ENCODE measurements at places on chromosomes 5 and 9.

DNA sequence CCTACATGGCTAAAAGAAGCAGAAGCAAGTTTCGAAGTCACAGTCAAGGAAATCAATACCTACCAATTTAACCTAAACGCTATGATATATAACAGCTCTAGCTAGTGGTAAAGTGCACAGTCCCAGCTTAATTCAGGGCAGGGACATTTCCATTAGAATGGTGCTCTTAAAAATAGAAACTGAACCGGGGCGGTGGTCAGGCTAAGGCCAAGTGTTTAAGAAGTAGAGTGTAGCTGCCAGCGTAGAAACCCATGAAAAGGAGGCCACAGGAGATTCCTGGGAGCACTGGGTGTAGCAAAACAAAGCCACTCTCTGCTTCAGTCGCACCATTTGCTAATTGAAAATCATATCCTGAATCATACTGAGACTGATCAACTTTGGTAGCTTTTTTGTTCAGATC lies 28.8 kb downstream of the PPIC start:
- no peak for DNase-seq

DNA sequence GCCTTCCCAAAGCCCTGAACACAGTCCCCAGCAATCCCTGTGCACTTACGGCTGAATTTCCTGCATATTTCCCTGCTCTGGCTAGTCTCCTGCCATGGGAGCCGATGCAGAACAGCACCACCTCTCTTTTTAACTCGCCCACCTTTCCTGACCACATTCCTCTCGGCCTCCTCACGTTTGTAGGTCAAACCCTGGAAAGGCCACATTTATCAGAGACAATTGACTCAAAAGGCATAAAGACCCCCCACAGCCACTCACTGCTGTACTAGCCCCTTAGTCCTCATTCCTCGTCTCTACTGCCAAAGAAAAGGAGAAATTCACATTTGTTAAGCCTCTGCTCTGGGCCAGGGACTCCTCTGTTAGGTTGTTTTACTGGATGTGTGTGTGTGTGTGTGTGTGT lies 43.6 kb downstream of the ENC1 start:
- DNase-seq = no peak

DNA sequence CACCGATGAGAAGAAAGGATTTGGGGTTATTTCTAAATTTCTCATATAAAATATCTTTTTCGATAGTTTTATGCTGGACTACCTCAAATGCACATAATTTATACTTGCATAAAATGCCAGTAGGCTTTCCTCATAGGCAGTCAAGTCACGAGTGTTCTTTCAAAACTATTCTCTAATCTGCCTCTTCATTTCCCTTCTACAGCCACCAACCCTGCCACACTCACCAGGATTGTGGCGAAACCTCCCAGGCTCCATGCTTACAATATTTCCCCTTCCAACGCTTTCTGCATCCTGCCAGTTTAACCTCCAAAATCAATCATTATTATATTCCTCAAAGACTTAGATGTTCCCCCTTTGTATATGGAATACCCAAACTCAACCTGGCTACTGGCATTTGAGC lies 65.4 kb downstream of the FRMD3 start:
- no peak for DNase-seq

DNA sequence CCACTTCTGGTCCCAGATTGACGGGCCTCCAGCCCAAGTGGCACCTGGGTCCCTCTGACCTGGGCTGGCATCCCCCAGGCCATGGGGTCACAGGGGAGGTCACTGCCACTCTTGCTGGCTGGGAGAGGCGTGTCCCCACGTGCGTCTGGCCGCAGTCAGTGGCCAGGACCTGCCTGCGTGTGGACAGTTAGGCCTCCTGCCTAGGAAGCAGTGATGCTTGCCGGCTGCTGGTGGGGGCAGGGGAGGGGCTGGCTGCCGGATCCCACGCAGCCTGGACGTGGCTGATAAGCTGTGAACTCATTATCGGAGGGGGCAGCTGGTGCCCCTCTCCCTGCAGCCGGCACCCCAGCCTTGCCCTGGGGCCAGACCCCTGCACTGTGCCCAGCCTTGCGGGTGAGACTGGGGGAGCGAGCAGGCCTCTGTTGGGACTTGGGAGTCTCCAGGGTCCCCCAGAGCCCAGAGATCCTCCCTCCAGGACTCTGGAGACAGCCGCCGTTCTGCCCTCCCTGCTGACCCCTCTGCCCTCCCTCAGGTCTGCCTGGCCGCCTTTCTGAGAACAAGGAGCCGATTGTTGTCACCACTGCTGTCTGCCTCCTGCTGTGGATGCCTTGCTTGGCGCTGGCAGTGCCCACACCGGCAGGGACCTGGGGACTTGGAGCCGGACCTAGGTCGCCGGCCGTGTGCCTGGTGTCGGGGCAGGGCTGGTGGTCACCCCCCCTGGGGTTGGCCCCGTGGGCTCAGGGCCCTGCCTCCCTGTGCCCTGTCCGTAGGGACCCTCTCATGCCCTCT lies 12.3 kb downstream of the RXRA start:
- no peak for DNase-seq

DNA sequence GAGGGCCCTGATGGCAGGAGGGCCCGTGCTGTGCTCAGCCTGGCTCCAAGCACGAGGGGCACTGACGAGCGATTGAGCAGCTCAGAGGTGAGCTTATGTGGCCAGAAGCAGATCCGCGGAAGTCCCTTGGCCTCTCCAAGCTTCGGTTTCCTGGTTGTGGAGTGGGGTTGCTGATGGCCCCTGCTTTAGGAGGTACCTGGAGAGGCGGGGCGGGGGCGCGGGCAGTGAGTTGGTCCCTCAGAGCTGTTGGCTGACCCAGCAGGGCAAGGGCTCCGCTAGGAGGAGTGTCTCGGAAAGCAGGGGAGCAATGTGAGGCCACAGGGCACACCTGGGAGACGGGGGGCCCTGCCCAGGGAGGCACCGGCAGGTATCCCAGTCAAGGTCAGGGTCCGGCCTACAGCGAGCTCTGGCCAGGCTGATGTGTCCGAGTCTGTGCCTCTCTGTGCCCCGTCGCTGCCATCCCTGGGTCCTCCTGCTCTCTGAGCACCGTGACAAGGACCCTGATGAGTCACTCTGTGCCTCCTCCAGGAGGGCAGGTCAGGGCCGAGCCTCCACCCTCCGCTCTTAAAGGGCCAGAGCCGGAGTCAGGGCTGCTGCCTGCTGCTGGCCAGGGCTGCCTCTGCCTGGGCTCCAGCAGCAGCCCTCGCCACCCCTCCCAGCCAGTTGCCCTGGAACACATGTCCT lies 14.8 kb downstream of the NCS1 start:
- peak; percentile 94 for DNase-seq

- DNase-seq = no peak
Observed at GRCh38 chr9:78970375-78970774, 601.4 kb upstream of the TLE4 start.

- DNase-seq = no peak
Observed at GRCh38 chr9:1919229-1919628, 95.9 kb upstream of the SMARCA2 start.

DNA sequence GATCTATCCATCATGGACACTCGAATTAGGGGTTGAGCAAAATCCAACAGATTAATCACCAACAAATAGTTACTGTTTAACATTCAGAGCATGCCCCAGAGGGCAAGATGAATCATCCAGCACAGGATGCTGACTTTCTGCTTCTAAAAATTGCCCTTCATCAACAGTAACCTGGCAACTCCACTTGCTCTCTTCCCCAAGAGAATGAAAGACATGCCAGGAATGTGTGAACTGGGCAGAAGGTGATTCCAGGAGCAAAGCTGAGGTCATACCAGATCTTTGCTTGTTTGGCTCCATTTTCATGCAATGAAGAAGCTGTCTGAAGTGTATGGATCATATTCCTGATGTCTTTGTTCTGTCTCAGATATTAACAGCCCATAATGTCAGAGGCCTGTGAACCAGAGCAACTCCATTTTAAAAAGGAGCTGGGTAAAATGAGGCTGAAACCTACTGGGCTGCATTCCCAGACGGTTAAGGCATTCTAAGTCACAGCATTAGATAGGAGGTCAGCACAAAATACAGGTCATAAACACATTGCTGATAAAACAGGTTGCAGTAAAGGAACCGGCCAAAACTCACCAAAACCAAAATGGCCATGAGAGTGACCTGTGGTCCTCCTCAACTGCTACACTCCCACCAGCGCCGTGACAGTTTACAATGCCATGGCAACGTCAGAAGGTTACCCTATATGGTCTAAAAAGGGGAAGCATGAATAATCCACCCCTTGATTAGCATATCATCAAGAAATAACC lies 2.5 kb upstream of the ZNF367 start:
- DNase-seq = peak; percentile 83

- DNase-seq = peak; percentile 23
Observed at GRCh38 chr5:57335092-57335660, 147.4 kb downstream of the ACTBL2 start.

GRCh38 chr5:6554812-6555211 lies 78.0 kb downstream of the NSUN2 start:
- no peak for DNase-seq

GRCh38 chr5:59193616-59194319 lies 610.9 kb downstream of the RAB3C start:
- peak; percentile 58 for DNase-seq

DNA sequence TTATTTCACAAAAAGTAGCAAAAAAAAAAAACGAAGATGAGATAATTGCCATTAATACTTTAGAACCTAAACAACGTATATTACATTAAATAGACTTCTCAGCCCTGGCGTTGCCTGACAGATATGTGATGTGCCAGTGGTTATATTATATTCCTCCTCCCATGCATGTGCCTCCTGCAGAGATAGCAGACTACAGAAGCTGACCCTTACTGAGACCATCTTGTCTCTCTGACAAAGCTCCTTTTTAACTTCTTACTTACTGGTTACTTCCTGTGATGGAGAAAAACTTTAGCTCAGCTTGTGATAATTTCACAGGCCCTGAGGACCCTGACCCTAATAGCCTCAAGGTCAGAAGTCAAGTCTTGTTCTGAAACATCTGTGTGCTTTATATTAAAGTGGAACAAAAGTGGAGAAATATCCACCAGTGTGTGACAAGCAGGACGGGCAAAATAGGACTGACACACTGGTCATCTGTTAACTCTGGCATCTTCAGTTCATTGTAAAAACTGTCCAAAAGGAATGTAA lies 80.6 kb upstream of the POU5F2 start:
- DNase-seq = no peak

DNA sequence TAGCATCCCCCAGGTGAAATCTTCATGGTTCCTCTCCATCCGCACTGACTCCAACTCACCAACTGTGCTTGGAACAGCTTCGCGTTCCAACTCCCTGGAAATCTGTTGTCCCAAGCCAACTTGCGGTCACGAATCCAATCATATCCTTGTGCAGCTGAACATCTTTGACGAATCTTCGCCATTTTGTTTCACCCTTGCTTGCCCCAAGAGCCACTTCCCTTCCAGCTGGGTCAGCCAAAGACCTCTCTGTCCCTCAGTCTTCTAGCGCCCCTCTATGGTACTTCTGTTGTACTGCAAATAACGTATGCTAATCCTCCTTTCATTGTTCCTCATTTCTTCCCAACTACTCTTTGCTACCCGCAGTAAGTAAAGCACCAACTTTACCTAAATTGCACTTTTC lies 61.0 kb upstream of the TARS1 start:
- no peak for DNase-seq

DNA sequence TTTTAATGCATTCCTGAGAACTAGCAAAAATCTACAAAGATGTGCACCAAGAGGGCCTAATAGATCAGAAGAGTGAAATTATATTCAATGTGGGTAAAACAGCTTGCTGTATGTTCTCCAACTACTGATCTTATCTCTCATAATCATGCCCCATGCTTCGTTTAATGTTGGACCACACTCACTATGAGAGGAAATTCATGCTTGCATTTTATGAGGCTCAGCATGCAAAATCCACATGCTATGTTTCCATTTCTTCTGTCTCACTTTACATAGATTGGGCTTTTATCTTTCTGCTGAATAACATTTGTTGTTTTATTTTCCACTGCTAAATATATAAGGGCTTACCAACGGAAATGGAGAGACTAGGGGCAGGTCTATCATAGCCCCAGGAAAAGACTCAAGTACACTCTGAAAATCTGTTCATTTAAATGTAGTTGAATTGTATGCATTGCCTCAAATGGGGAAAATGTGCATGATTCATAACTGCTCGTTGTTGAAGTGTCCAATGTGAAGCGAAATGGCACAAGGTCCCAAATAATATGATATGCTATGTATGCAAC lies 474.2 kb downstream of the EFNA5 start:
- no peak for DNase-seq

- DNase-seq = no peak
Observed at GRCh38 chr9:122340161-122340560, 30.7 kb upstream of the PTGS1 start.

DNA sequence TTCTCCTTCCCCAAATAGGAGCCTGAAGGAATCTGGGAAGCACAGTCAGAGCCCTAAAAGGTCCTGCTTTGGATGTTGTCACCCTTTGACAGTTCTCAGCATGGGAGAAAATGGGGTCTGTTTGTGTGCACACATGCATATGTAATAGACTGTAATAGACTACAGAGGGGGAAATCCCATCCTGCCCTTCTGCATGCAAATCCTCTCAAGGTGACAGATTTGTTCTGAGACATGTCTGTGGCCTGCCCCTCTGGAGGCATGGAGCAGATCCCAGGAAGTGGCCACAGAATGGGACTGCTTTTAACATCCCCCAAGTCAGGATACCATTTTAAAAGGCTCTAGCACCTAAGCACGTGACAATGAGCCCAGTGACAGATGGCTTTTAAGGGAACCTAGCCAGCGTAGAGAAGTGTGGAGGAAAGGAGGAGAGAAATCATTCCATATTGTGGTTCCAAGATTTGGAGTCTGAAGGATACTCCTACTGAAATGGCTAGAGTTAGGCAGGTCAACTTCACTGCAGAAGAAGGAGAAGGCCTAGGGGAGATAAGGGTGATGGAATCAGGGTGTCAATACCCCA lies 483.5 kb downstream of the SPOCK1 start:
- DNase-seq = no peak

- no peak for DNase-seq
Observed at GRCh38 chr5:76717222-76718083, 1.5 kb downstream of the F2R start.

GRCh38 chr5:1507961-1508658 lies 15.7 kb downstream of the LPCAT1 start:
- DNase-seq = no peak

GRCh38 chr5:167244583-167244982 lies 1046.9 kb upstream of the WWC1 start:
- peak; percentile 24 for DNase-seq

- DNase-seq = no peak
Observed at GRCh38 chr5:123810746-123811340, 298.9 kb downstream of the CSNK1G3 start.

- no peak for DNase-seq
Observed at GRCh38 chr5:77563475-77563874, 71.4 kb upstream of the WDR41 start.

DNA sequence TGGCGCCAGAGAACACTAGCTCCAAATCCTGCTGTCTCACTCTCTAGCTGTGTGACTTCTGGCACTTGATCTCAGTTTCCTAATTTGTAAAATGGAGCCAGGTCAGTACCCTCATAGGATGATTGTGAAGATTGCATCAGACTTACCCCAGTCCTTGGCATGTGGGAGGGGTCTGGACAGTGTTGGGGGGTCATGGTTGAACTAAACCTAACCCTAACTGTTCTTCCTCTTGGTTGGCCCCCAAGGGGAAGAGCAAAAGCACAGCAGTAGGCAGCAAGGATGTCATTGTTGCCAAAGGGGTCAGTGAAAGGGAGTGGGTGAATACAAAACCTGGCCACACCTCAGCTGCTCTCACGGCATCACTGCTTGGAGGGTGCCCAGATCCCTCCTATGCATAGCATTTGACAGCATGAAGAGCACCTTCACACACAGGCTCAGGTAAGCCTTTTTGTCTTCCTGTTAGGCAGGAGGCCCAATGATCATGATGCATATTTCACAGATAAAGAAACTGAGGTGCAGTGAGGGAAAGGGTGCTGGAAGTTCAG lies 15.7 kb upstream of the CXCL14 start:
- no peak for DNase-seq
